ENCODE measurements at places on chromosomes 4 and X.

DNA sequence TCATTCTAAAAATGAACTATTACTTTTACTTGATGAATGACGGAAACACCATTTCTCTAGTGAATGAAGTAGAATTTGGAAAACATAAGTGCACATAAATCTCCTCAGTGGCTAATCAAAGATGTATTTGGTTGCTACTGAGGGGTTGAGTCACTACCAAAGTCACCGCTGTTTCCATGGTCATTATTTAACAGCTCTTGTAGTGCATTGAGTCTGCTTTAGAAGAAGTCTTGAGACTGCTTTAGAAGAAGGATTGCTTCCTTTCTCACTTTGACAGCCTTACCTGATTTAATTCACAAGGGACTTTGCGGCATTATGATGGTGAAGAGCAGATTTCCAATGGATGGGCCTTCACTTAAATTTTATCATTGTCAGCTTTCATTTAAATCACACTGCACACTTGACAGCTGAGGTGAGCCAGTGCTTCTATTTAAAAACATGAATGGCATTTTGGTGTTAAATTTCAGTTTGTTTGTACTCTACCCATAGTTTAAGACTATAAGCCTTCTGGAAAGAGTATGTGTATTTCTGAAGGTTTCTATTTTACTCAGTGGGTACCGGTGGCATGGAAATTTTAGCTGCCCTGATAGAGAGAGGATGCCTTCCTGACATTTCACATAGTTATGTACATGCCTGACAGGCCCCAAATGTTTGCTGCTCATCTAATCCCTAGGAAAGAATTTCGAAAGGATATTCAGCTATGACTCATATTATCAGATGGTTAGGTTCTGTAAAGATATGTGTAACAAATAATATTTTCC is 9.5 kb downstream of the ASB5 start:
- DNase-seq, result no peak

DNA sequence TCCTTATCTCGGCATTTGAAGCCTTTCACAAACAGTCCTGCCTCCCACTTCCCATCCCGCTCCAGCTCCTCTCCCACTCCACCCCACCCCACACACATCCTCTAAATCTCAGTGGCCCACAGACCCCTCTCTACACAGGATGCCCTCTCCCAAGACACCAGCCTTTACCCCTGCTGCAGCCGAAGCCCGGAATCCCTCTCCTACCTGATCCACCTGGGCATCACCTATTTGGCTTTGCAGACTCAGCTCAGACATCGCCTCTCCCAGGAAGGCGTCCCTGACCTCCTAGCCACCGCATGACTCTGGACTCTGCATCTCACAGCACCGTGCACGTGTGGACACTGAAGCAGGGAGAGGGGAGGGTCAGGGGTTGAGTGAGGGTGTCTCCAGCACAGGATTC is 11.5 kb downstream of the PPP2R2C start:
- no peak for DNase-seq

DNA sequence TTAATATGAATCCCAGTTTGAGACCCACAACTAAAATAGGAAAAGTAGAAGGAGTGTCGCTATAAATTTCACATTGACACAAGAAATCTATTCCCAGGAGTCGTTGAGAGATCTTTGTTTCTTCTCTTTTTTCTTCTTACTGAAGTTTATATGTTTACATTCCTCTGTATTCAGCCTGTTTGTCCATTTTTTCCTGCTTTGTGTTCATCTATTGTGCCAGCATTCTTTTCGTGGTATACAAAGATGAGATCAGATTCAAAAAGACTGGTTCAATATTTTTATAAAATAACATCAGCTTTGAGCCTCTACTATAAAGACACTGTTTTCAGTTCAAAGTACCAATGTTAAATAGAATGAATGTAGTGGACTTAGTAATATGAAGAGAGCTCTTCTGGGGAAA is 95.4 kb upstream of the MYOZ2 start:
- no peak for DNase-seq

DNA sequence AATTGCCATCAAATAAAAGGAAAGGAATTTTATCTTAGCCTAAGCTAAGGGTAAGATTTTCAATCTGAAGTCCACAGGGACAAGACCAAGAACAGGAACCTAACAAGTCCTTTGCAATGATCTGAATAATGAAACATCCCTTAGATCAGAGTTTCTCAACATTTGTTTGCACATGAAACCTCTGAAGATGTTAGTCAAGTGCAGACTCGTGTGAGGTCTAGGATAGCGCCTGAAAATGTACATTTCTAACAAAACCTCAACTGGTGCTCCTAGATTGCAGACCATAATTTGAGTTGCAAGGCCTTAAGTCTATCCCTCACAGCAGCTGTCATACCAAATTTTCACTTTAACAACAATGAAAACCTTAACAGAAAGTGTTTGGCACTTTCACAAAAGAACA is 337.6 kb downstream of the DMD start:
- no peak for DNase-seq

DNA sequence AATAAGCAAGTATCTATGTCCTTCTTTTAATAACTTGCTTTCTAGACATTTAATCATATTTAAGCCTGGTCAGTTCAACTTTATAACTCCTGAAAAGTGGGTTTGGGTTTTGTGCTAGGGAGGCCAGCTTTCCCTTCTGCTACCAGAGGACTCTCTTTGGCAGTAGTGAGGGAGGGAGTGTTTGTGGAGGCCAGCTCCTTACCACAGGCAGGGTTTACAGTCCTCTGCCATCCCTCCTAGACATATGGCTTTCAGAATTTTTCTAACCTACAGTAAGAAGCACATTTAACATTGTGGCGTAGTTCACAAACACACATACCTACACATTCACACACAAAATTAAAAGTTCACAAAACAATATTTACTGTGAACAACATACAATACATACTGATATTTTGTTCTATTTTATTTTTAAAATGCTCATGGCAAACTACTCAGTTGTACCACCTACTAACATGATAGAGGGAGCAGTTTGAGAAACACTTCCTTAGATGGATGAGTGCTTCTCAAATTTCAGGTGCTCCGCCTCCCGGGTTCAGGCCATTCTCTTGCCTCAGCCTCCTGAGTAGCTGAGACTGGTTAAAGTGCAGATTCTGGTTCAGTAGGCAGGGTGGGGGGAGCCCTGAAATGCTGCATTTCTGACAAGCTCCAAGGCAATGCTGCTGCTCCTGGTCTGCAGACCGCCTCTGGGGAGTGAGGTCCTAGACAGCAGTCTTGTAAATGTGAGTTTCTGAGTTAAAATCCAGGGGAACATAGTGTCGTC is 86.7 kb downstream of the PTTG2 start:
- DNase-seq, result no peak

GRCh38 chr4:139977838-139978609 is 176.0 kb downstream of the MAML3 start:
- DNase-seq, result no peak

- no peak for DNase-seq
Observed at GRCh38 chrX:150648296-150648940, 44.8 kb upstream of the MTMR1 start.

GRCh38 chr4:152590179-152591031 is 54.5 kb upstream of the FBXW7 start:
- DNase-seq, result no peak

Measured in activated T-helper 1 cell treated with Interleukin-2 at 50 U/mL for 16 hours (primary cell).